Heart left ventricle (tissue), 16 donors: ENCODE measurements at places on chromosomes 11 and 22. TPM values are rescaled to one million over a fixed set of nuclear protein-coding genes. Genes with fewer than 3 reads are reported as not detected.

GRCh38 chr11:123135863-123136446 is 59.1 kb downstream of the CLMP start:
- peak overlapping the region; percentile 75 for H3K27ac ChIP-seq
- peaks cover 10% of the 10 kb centered on the region for H3K4me1 ChIP-seq
- peak; percentile 43 for DNase-seq

DNA sequence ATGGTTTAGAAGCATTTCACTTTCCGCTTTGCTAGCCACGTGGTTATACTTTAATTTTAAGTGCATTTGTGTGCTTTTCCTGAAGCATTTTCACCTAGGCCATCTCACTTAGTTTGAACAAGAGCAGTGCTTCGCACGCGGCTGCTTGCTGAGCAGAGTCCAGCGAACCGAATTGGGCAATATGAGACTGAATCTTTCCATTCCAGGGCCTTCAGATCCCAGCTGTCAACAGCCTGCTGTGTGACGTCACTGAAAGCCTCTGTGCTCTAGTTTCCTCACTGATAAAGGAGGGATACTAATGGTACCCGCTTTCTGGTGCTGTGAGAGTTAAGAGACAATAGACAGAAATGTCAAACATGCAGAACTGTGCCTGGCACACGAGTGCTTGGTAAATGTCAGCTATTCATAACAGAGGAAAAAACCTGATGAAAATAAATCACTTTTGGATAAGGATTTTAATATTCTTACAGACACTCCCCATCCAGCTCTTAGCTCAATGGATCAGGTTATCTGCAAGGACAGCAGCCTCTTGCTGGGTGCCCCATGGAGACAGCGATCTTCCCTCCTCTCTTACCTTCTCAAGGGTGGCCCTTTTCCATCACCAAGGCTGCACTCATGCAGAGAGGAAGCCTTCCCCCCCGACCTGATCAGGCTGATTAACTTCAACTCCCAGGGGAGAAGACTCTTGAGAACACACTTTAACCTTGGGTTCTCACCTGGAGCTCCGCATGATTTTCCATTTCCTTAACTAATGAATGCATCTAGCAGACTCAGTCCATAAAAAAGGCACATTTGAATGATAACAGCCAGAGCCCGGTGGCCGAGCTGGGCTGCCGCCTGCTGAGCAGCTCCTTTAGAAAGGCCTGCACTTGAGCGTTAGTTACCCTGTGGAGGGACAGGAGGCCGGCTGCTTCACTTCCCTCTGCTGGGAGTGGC is 3.5 kb upstream of the GLB1L3 start:
- H3K4me1 ChIP-seq = no peaks in the 10 kb centered on the region
- H3K4me3 ChIP-seq = no peak overlapping the region
- H3K27me3 ChIP-seq = peaks cover 60% of the 10 kb centered on the region
- H3K36me3 ChIP-seq = no peaks in the 10 kb centered on the region
- H3K27ac ChIP-seq = no peak overlapping the region
- no peak for DNase-seq

DNA sequence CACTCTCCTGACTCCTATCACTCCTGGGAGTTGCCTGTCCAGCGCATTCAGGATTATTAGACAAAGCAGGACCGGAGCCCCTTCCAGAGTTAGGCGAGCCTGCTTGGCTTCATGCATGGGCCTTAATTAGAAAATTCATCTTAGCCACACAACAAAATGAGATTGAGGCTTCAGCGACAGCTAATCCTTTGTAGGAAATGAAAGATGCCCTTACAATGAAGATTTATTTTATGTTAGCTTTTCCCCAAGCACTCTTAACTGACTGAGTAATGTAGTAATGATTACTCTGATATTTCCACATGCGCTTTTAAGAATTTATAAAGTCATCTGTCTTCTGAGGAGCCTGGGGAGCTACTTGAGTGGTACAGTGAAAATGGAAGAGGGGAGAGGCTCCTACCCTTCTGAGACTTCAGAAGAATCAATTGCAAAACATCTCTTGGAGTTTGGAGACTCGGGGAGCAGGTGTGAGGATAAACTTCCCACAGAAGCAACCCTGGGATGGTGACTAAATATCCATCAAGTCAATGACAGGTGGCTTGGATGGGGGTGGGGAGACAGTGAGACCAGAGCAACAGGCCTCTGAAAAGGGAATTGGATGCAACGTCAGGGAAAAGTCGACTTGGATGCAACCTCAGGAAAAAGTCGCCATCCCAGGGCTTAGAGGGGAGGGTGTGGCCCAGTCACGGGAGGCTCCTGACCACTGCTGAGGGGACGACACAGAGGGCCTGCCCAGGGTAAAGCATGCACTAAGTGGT is 434.5 kb upstream of the B3GAT1 start:
- no peaks in the 10 kb centered on the region for H3K4me1 ChIP-seq
- H3K27me3 ChIP-seq = peaks cover 5% of the 10 kb centered on the region

DNA sequence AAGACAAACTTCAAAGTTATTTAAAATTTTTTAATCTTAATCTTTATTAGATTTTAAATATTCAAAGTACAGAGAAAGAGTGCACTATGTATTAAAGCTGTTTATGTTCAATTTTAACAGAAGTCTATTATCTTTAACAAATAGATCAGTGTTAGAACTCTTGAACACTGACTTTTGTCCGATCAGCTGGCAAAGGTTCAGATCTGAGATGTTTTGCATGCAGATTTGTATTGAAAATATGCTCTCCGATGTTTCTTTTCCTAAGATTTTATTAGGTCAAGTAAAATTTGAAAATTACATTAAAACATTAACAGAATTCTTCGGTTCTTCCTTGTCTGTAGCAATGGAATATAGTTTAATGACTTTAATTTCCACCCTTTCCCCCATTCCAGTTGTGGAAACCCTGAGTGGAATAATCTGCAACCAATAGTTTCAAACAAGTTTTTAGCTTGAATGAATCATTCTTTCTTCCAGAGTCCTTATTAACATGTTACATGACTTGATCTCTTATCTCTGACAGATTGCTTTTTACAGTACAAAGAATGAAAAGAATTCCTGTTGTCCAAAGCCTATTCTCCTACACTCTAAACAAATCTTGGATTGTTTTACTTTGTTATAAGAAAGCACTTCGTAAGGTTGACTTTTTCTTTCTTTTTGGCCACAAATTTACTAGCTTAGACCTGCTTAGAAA is 11.4 kb upstream of the TCP11L1 start:
- H3K36me3 ChIP-seq = no peaks in the 10 kb centered on the region
- no peak overlapping the region for H3K27ac ChIP-seq
- DNase-seq = no peak
- H3K27me3 ChIP-seq = no peaks in the 10 kb centered on the region
- no peak overlapping the region for H3K4me3 ChIP-seq

The C11orf97 gene
- not detected for polyA plus RNA-seq

- H3K27ac ChIP-seq = peak within 1 kb of the TSS; percentile 96
- no peaks in the 10 kb centered on the region for H3K27me3 ChIP-seq
- H3K36me3 ChIP-seq = no peaks in the 10 kb centered on the region
- peaks cover 28% of the 10 kb centered on the region for H3K4me1 ChIP-seq
- peak; percentile 91 for DNase-seq
These were observed at the start of gene AMOTL1 for GRCh38 chr11:94767701-94768601. Gene AMOTL1 (plus strand): TSS chr11:94768356. CDS start chr11:94768512, 156 bp downstream.

DNA sequence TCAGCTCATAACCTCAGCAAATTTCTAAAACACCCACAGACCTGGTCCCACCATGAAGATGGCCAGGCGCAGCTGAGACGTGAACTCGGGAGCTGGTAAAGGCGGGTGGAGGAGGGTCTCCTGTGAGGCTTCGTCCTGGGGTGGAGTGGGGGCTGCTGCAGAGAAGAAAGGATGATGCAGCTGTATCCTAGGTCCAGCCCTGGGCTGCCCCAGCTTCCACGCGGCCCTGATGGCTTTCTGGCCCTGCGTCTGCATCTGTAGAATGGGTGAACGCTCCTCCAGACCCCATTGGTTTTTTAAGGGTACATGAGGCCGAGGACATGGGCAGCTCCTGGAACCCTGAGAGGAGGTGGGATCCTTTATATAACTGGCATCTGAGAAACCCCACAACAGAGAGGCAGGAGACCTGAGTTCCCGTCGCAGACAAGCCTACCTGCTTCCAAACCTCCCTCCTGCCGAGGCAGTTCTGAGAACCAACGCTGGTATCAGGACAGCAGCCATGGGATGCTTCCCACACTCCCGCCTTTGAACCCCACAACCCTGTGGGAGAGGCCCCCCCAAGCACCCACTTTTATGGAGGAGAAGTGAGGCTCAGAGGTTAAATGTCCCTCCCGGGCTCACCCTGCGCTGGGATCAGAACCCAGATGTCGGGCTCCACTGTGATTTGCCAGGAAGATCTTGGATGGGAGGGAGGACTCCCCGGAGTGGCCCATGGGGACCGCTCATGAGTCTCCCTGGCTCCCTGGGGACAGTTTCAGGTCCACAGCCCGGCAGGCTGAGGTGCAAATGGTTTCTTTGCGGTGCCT is 55.2 kb upstream of the FGF3 start:
- no peak overlapping the region for H3K27ac ChIP-seq
- no peaks in the 10 kb centered on the region for H3K27me3 ChIP-seq
- H3K36me3 ChIP-seq = no peaks in the 10 kb centered on the region
- DNase-seq = peak; percentile 12
- H3K4me1 ChIP-seq = no peaks in the 10 kb centered on the region

- no peak overlapping the region for H3K4me3 ChIP-seq
- no peaks in the 10 kb centered on the region for H3K27me3 ChIP-seq
- no peak overlapping the region for H3K27ac ChIP-seq
- H3K4me1 ChIP-seq = peaks cover 23% of the 10 kb centered on the region
- no peak for DNase-seq
- no peaks in the 10 kb centered on the region for H3K36me3 ChIP-seq
These were observed 66.6 kb upstream of the TP53I11 start for GRCh38 chr11:45017329-45017728.

The TRIM3 gene
- 14.7 TPM for polyA plus RNA-seq

GRCh38 chr11:116478205-116478604 is 294.6 kb downstream of the BUD13 start:
- H3K4me3 ChIP-seq = no peak overlapping the region
- no peak overlapping the region for H3K27ac ChIP-seq
- H3K27me3 ChIP-seq = no peaks in the 10 kb centered on the region
- no peak for DNase-seq
- peaks cover 2% of the 10 kb centered on the region for H3K4me1 ChIP-seq

- H3K27ac ChIP-seq = peak overlapping the region; percentile 98
- H3K36me3 ChIP-seq = no peaks in the 10 kb centered on the region
- peaks cover 19% of the 10 kb centered on the region for H3K4me1 ChIP-seq
- no peaks in the 10 kb centered on the region for H3K27me3 ChIP-seq
- H3K4me3 ChIP-seq = peak overlapping the region; percentile 97
These were observed 911 bp downstream of the A4GALT start for GRCh38 chr22:42719656-42720262.

- H3K36me3 ChIP-seq = no peaks in the 10 kb centered on the region
- no peak overlapping the region for H3K4me3 ChIP-seq
- no peaks in the 10 kb centered on the region for H3K27me3 ChIP-seq
- DNase-seq = no peak
- H3K27ac ChIP-seq = no peak overlapping the region
- H3K4me1 ChIP-seq = peaks cover 3% of the 10 kb centered on the region
These were observed 23.4 kb downstream of the OVOL1 start for GRCh38 chr11:65810046-65810868.

The DNAJB7 gene
- not detected for polyA plus RNA-seq

DNA sequence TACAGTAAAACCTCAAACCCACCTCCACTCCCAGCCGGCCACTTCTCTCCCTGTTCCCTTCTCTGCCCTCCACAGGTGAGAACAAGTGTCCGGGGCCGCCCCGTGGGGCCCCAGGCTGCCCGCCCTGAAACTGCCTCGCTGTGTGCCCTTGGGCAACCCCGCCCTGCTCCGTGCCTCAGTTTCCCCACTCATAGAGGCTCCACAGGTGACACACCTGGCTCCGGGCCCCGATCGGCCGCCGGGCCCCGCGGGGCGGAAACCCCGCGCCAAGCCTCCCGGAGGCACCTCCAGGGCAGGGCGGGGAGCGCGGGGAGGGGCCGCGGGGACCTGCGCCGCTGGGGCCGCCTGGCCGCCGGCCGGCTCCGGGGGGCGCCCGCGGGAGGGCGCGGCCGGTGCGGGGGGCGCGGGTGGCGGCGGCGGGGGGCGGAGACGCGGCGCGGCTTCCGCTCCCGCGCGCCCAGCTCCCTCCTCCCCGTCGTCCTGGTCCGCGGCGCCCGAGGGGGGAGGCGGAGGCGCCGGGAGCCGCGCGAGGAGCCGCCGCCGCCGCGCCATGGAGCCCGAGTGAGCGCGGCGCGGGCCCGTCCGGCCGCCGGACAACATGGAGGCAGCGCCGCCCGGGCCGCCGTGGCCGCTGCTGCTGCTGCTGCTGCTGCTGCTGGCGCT is at the start of gene LRP5:
Gene LRP5, plus strand, starts transcription at position 475 of the 663 bp plus-strand sequence. Its CDS starts 124 bp downstream, at position 599.
- H3K4me3 ChIP-seq = peak within 1 kb of the TSS; percentile 73
- H3K36me3 ChIP-seq = no peaks in the 10 kb centered on the region
- H3K4me1 ChIP-seq = peaks cover 31% of the 10 kb centered on the region
- peak within 1 kb of the TSS; percentile 80 for H3K27ac ChIP-seq
- no peaks in the 10 kb centered on the region for H3K27me3 ChIP-seq
